ENCODE measurements at places on chromosomes 13 and 19.

DNA sequence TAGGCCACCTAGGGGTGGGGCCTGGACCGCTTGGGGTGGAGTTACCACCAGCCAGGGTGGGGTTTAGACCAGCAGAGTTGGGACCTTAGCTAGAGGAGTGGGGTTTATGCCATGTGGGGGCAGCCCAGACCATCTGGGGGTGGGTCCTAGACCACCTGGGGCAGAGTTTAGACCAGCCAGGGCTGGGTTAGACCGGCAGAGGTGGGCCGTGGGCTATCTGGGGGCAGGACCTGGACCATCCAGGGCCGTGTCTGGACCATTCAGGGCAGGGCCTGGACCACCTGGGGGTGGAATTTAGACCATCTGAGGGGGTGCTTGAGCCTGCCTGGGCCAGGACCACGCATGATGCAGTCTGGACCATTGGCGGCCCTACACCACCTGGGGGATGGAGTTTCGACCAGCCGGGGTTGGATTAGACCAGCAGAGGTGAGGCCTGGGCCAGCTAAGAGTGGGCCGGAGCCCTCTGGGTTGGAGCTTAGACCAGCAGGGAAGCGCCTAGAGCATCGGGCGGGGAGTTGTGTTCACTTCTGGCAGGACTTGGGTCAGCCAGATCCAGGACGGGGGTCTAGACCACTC lies 10.0 kb upstream of the CACNG6 start:
- DNase-seq = no peak

DNA sequence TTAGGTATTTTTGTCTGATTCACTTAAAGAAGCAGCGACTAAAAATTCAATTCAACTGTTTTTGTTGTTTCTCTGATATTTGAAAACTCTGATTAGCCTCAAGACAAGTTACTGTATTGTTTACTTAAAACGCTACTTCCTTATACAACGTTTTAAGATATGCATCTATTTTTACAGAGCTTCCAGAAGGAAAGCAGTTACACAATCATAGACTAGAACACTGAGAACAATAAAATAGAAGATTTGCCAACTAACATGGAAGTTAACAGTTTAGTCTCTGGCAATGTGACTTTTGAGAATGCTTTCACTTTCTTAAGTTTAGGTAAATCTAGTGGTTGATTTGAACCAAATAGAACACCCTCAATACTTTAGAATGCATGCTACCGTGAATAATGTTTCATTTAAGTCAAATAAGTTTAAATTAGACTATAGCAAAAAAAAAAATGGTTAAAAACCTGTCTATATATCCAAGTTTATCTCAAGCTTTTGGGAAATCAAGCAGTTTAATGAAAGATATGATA lies 614.8 kb downstream of the DACH1 start:
- DNase-seq = no peak

DNA sequence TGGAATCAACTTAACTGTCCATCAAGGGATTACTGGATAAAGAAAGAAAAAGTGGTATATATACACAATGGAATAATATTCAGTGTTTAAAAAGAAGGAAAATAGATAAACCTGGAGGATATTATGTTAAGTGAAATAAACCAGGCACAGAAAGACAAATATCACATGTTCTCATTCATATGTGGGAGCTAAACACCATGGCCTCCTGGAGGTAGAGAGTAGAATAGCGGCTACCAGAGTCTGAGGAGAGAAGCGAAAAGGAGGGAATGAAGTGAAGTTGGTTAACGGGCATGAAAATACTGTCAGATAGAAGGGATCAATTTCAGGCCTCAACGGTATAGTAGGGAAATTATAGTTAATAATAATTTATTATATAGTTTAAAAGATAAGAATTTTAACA lies 147.5 kb upstream of the OBI1 start:
- no peak for DNase-seq

GRCh38 chr19:29804493-29804892 lies 7.3 kb upstream of the CCNE1 start:
- no peak for DNase-seq

DNA sequence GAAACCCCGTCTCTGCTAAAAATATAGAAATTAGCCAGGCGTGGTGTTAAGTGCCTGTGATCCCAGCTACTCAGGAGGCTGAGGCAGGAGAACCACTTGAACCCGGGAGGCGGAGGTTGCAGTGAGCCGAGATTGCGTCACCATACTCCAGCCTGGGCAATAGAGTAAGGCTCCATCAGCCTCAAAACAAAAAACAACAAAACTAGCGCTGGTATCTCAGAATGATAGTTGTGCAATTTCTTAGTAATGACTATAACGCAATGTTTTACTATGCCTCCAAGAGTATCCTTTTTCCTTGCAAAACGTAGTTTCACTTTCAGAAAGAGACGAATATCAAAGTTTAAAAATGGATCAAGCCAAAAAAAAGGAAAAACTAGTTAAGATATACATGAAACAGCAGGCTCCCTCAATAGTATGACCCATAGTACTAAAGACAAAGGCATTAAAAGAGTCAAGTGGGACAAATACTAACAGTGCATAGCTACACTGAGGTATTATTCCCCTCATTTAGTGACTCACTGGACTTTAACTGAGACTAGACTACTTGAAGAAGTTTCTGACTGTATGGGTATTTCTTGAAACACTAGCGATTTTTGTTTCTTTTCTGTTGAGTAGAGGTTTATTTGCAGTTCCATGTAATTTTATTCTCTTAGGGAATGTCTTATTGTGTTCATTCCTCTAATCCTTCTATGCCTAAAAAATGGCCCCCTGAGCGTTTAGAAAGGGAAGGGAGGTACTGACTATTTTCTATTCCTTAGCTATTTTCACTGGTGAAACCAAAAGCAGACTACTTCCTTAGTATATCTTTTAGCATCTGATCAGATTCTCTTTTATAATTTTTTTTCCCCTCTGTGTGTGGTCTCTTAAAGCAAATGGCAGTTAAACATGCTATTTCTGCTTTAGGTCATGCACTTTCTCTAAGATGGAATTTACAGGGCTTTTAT lies 10.4 kb upstream of the ITM2B start:
- no peak for DNase-seq

DNA sequence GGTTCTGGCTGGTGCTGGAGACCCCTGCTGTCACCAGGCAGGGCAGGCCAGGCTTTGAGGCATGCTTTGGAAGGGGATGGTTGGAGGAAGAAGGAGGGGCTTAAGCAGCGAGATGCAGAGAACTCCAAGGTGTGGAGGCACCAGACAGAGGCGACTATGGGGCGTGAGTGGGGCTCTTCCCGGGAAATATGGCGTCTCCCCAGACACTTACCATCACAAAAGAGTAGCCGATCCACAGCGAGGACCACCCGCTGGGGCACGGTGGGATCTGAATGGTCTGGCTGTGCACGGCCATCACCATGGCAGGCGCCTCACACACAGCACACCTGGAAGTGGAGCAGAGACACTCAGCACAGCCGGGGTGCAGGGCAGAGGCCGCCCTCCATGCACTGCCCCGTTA lies 151.9 kb downstream of the COL4A1 start:
- DNase-seq = no peak

DNA sequence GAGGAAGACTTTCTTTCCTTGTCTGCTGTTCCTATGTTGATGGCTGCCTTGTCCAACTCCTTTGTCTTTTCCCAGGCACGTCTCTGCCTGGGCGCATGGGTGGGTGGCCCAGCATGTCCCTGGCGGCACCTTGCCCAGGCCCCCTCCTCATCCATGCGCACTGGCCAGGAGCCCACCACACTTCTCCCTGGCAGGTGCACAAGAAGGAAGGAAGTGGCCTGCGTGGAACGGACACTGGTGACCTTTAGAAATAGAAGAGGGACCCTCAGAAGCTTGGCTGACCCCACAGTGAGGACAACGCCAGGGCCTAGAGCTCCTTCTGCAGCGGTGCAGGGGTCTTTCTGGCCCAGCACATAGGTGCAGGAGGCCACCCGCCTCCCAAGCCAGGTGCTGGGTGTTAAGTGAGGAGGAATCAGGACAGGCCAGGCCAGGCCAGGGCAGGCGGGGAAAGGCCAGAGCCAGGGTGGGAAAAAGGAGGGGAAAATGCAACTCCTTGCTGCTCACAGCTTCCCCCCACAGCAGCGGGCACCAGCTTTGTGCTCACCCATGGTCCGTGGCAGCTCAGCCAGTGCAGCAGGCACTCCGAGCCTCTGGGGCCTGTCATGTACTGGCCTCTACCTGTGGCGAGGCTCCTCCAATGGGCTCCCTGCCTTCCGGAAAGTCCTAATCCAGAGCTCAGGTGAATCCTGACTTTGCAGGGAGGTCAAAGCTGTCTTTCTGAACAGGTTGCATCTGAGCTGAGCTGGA lies 104.0 kb downstream of the SOX1 start:
- DNase-seq = no peak

- DNase-seq = no peak
Measured at GRCh38 chr13:73281746-73282145, 222.9 kb downstream of the KLF5 start.

GRCh38 chr19:47228168-47228936 lies 2.6 kb downstream of the BBC3 start:
- DNase-seq = peak; percentile 29

DNA sequence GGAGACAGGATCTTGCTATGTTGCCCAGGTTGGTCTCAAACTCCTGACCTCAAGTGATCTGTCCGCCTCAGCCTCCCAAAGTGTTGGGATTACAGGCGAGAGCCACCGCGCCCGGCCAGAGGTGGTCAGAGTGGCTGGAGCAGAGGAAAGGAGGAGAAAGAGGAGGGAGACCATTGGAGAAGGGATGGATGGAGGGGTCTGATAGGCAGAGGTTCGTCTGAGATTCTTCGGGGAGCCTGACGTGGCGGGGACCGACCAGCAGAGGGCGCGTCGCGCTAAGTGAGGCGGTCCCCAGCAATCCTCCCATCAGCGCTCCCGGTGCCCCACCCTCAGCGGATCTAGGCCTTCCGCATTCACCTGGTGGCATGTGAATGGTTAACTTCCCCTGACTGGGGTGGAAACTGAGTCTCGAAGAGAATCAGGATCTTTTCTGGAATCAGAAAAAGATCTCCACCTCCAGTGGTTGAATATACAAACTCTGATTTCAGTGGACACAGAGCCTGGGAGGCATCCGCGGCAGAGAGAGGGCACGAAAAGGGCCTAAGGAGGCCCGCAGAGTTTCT lies 8.8 kb downstream of the GTPBP3 start:
- peak; percentile 51 for DNase-seq

DNA sequence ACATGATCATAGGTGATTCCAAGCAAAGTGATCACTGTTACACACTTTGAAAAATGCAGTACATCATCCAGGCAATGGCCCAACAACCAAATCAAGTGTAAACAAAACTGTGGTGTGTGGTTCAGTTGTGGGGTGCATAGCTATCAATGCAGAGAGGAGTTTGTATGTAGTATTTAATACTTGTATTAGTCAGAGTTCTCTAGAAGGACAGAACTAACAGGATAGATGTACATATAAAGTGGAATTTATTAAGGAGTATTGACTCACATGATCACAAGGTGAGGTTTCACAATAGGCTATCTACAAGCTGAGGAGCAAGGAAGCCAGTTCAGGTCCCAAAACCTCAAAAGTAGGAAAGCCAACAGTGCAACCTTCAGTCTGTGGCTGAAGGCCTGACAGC lies 249.3 kb upstream of the HTR2A start:
- no peak for DNase-seq

- no peak for DNase-seq
Measured at GRCh38 chr19:48632692-48633147, 4.5 kb downstream of the DBP start.

DNA sequence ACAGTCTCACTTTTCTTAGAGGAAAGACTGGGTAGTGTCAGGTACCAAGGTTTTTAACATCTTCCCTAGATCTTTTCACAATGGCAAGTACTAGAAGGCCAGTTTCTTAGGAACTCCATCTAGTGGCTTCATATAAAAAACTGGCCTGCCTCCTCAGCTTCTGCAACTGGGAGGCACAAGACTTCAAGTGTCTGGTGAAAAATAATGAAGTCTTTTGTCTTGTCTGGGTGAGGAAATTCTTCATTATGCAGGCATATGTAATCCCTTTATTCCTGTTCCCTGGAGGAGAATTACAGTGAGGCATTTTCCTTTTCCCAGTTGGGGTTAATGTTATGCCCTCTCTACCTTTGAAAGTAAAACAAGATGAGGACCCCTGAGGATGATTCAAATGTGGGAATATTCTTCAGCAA lies 300.5 kb downstream of the NALCN start:
- DNase-seq = no peak

DNA sequence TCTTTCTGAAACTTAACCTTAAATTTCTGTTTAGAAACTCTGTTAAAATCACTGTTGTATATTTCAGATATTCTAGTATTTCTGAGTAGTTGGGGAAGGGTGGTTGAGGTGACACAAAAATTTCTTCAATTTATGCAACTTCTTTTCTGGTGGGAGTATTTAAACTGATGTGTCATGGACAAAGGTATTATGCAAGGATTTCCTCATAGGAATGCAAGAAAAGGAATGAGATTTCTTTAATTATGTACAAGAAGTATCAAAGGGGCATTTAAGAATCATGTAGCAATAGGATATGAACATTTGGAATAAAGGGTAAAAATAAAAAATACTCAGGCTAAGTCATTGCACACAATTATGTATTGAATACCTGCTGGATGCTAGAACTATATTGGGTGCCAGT lies 575.8 kb upstream of the KLF12 start:
- DNase-seq = no peak

- no peak for DNase-seq
Measured at GRCh38 chr13:81116461-81117282, 775.7 kb upstream of the SPRY2 start.

DNA sequence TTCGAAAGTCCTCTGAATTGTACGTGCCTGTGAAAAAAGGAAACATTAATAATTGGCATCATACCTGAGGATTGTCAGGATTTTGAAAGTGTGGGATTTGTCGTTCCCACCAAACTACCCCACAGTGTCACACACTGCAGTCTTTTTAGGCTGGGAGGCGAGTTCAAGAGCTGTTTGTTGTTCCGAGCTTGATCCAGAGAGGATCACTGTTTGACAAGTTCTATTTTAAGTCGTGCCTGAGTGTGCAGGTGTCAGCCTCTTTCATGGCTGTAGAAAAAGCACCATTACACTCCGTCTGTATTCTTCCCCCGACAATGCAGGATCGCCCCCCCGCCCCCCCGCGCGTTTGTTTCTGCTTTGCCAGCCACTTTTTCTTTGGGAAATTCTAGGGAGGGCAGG lies 635 bp upstream of the NBEA start:
- no peak for DNase-seq

DNA sequence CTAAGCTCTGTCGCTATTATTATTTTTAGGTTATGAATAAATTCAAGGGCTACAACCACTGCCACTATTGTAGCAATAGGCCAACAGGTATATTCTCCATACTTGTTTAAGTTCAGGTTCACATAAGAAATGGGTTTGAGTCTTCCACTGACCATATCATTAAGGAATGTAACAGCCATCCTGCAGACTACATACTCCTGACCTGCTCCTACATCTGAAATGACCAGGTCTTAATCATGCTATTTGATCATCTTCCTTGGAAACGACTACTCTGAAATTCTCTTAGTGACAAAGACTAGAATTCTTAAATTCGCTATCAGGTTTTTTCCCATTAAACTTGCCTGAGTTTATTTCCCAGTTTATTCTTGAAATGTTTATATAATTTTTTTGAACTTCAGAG lies 66.8 kb downstream of the IPO5 start:
- DNase-seq = no peak

- DNase-seq = no peak
Measured at GRCh38 chr19:33550768-33551167, 29.2 kb upstream of the PEPD start.
